T-cell (primary cell): ENCODE measurements at places on chromosomes 16 and 17.

GRCh38 chr17:77745702-77746101 is 212.8 kb upstream of the TNRC6C start:
- no peak for DNase-seq

DNA sequence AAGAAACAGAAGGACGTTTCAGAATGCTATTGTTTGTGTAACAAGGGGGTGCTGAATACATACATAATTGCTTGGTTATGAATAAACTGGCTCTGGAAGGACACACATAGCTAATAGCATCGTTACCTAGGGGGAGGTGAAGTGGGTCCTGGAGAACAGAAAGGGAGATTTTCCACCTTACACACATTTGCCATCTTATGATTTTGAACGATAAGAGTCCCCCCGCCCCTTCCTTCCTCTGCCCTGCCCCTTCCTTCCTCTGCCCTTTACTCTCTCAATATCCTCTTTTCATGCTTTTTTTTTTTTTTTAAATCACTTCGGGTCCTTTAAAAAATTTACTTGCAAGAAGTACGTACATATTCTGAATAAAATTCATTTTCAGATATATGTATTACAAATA is 902 bp upstream of the DHRS7B start:
- DNase-seq, result peak; percentile 70

- no peak for DNase-seq
These were observed 144.9 kb downstream of the SOCS1 start for GRCh38 chr16:11111150-11111549.

DNA sequence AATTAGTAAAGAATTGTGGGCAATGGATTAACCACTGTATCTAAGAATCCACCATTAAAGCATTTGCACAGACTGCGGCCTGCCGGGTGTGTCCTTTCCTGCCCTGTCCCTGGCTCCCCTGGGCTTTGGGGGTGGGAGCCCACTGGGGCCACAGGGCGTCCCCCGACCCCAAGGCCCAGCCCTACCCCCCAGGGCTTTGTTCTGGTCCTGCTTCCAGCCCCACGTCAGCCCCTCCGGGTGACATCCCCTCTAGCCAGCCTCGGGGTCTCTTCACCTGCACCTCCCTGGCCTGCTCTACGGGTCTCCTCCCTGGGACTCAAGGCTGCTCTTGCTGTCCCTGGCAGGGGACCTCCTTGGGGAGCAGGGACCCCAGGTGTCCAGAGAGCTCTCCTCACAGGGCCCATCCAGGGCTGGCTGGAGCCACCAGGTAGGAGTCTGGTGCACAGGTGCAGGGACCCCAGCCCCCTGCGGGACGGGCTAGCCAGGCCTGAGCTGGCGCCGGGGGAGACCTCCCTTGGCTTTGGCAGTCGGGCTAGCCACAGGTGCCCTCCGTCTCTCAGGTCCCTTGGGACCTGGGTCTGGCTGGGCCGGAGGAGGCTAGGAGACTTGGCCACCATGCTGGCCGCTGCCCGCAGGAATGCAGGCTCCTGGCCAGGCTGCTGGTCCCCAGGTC is 6.4 kb upstream of the BAIAP3 start:
- DNase-seq, result no peak

GRCh38 chr17:30377574-30378240 is 1.0 kb upstream of the CPD start:
- DNase-seq, result no peak

- no peak for DNase-seq
These were observed 348.6 kb downstream of the SEC14L1 start for GRCh38 chr17:77489239-77489892.

DNA sequence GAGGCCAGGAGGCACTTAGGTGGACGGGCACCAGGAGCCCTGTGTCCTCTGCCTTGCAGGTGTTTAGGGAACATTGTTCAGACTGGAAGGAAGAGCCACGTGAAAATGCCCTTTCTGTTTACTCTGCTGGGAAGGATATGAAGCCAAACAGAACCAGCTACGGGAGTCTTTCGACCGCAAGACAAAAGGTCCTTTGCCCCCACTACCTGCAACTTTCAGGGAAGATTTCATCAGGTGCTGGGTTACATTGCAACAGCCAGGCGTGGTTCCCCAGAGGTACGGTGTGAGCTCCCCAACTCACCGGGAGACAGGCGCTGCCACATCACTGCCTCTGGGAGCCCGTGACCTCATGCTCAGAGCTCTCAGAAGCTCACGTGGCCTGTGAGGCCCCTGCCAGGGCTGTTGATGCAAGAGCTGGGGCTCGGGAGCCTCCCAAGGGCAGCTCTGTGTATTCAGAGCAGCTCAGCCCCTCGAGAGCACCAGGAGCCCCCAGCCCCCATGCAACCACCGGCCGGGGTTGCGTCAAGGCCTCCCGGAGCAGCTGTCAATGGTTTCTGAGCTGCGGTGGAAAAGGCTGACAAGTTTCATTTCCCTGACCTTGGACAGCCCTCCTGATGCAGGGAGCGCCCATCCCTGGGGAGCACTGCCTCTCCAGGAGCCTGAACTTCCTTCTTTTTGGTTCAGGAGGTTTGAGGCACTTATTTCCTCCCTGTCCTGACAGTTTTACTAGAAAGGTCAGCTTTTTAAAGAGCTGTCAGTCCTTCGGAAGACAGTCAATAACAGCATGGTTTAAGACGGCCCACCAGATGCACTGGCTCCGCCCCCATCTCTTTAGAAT is 42.1 kb downstream of the TBC1D16 start:
- no peak for DNase-seq

- DNase-seq, result no peak
These were observed 45.0 kb downstream of the SLC7A5 start for GRCh38 chr16:87824016-87824990.

DNA sequence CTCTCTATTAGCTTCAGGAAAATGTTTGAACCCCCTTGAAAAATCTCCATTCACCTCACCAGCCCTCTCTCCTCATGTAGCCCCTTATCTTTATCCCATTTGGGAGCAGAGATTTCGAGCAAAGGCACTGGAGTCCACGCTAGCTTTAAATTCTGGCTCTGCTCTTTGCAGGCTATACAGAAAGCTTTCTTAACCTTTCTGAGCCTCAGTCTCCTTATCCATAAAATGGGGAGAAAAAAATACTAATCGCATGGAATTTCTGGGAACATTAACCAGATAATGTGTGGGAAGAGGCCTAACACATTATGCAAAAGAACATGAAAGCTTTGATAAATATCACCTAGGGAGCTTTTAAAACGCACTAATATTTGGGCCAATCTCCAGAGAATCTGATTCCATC is 476.3 kb upstream of the CDH5 start:
- no peak for DNase-seq

DNA sequence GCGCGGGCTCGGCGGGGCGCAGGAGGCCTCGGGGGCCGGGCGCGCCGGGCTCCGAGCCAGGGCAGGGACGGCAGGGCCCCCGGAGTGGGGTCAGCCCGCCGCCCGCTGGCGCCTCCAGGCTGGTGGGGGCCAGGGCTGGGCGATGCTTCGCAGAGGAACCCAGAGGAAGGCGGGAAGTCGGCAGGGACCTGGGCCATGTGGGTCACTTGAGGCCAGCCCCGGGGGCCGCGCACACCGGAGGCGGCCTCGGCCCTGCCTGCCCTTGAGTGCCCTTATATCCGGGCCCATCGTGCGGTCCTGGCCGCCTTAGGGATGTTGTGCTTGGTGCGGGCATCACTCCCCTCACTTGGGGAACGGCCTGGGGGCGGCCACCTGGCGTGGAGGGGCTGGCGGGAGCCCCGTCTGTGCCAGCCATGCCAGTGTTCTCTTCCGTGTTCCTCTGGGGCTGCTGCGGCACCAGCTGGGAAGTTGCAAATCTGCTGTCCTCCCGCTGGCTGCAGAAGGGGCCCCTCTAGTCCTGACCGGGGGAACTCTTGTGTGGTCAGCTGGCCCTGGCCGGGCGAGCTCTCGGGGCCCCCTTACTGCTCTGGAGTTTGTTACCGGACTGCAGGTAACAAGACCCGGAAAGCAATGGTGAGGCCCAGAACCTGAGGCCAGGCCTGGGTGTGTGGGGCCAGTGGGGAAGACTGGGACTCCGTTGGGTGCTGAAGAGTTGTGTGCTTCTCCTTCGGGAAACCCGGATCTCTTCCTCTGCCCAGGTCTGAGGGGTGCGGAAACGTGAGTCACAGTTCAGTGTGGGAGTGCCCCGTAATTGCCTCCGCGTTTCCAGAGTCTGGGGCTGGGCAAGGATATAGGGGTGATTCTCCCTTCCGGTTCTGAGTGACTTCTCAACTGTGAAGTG is 849 bp downstream of the CAPN15 start:
- DNase-seq, result no peak

DNA sequence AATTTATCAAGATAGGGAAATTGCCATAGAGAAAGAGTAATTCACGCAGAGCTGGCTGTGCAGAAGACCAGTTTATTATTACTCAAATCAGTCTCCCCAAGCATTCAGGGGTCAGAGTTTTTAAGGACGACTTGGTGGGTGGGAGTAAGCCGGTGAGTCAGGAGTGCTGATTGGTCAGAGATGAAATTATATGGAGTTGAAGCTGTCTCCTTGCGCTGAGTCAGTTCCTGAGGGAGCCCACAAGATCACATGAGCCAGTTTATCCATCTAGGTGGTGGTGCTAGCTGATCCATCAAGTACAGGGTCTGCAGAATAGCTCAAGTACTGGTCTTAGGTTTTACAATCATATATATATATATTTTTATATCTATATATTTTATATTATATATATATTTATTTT is 6.0 kb upstream of the AQP8 start:
- DNase-seq, result no peak

DNA sequence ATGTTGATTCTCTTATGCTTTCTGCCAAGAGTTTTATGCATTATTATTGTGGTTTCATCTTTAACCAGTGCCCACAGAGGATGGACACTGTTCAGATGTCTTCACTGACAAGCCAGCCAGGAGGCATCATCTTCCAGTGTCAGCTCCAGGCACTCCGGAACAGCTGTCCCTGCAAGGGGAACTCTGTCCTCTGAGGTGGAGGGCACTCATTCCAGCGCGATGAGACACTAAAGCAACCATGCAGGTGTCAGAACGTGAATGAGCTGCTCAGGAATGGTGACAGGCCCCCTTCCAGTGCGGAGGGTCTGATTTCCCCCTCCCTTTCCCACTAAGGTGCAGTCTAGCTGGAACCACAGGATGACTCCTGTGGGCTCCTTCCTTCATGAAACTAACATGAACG is 117.5 kb downstream of the NOG start:
- DNase-seq, result no peak

DNA sequence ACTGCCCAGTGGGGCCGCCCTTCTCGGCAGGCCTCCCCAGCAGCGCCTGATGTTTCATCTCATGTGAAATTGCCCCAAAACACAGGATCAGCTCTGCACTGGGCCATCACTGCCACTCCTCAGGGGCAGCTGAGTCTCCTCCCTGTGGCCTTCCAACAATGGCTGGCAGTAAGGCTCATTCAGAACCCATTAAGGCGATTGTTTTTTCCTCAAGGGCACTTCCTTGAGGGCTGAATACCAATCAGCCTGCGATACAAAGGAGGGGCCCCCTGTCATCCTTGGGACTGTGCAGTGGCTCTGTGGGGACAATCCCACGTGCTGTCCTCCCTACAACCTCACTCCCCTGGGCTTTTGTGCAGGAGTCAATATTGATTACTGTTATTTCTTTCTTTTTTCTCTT is 47.5 kb downstream of the XYLT1 start:
- DNase-seq, result no peak

DNA sequence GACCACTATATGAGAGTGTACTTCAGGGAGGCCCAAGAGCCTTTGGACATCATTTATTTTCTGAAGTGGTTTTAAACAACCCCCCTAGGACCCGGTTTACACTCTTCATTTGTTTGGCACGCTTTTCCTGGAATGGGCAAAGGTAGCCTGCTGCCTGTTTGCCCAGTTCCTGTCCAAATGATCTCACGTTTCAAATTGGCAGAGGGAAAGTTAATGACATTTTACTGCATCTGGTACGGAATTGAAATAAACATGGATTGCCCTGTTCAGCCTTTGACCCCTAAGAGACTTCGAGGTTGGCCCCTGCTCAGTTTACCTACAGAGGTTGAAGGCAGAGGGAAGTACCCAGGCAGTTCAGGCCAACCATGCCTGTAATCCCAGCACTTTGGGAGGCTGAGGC is 5.8 kb upstream of the RPRML start:
- DNase-seq, result no peak

GRCh38 chr17:30477774-30478115 is 537 bp downstream of the GOSR1 start:
- peak; percentile 25 for DNase-seq
